ENCODE measurements at places on chromosomes 2 and 18. TPM values are rescaled to one million over a fixed set of nuclear protein-coding genes. Genes with fewer than 3 reads are reported as not detected.

The UBE2E3 gene
- 45.5 TPM for total RNA-seq

The FAP gene
- 46.5 TPM for total RNA-seq

The ABCB11 gene
- under 0.01 TPM for total RNA-seq

The NT5DC4 gene
- not detected for total RNA-seq

The TRIM43B gene
- not detected for total RNA-seq

The AGBL5 gene
- total RNA-seq, result 20.3 TPM

The SPDYA gene
- 1.3 TPM for total RNA-seq

The CHRND gene
- total RNA-seq, result not detected

The SRD5A2 gene
- not detected for total RNA-seq

The MCM6 gene
- 9.8 TPM for total RNA-seq

The LCT gene
- total RNA-seq, result 0.09 TPM

The CHRNA1 gene
- not detected for total RNA-seq

The TRIM43 gene
- not detected for total RNA-seq

The GIGYF2 gene
- 44.6 TPM for total RNA-seq

The HOXD12 gene
- not detected for total RNA-seq

The B3GNT7 gene
- total RNA-seq, result 0.09 TPM

The BUB1 gene
- total RNA-seq, result 5.8 TPM

The PHOSPHO2 gene
- total RNA-seq, result 1.4 TPM

The HJURP gene
- total RNA-seq, result 0.26 TPM

The FAM124B gene
- under 0.01 TPM for total RNA-seq

The ACMSD gene
- not detected for total RNA-seq

The ATP6V1B1 gene
- 0.79 TPM for total RNA-seq

The BOK gene
- 9.3 TPM for total RNA-seq

The CAVIN2 gene
- total RNA-seq, result 25.4 TPM

The IL37 gene
- not detected for total RNA-seq

The PROKR1 gene
- not detected for total RNA-seq

The RASGRP3 gene
- 0.63 TPM for total RNA-seq

The CNDP1 gene
- not detected for total RNA-seq

The GPBAR1 gene
- total RNA-seq, result not detected

The SCN1A gene
- total RNA-seq, result 0.09 TPM
